Left ventricle myocardium superior (tissue), 1 donor: ENCODE measurements at places on chromosomes 4 and X.

- no peak for DNase-seq
These were observed 62.5 kb downstream of the SPIN3 start for GRCh38 chrX:56932653-56933339.

DNA sequence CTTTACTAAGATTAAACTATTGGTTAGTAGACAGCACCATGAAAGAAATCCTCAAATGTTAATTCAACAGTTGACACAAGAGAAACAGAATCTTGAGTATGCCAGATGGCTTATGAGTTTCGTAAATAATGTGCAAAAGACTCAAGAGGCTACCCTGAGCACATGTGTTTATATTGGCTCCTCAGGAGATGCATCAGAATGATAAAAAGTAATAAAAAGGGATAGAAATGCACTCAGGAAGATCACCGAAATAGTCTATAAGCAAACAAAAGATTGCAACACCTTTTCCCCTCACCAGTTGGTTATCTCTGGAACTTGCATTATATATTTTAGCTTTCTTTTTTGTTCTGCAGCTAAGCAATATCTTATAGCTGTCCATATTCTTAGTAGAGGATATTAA is 84.4 kb downstream of the SCFD2 start:
- no peak for DNase-seq

- DNase-seq = no peak
These were observed 19.3 kb upstream of the SPIN2A start for GRCh38 chrX:57156397-57157049.

DNA sequence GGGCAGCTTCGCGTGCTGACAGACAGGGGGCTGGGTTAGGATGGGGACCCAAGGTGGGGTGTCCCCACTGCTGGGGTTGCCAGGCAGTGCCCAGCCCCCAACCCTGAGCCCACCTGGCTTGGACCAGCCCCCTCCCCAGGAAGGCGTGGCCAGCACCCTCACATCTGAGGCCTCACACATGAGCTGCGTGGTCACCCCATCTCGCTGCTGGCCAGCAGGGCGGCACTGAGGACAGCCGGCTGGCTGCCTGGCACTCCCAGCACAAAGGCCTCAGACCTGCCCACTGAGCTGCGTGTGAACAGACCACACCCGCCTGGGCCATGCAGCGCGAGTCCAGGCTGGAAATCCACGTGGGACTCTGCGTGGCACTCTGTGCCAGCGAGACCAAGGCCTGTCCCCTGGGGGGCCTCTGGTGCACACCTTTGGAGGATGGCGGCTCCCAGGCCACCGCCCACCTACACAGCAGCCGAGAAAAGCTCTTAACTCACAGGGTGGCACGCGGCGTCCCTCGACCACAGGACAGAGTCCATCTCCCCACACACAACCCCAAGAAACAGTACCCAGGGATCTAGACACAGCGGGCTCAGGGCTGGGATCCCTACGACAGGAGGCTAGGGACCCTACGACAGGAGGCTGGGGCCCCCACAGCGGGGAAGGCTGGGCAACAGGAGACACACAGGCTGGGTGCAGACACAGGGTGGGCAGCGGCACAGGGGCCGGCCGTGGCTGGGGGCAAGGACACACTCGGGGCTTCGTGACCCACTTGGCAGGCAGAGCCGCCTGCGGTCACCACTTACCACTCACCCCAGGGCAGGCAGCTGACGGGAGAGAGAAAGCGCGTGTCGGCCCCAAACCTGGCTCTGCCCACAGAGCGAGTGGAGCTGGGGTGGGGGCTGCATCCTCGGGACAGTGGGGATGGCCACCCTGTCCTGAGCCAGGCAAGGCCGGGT is 9.8 kb downstream of the DGKQ start:
- peak; percentile 29 for DNase-seq

GRCh38 chr4:31088600-31089230 is 368.5 kb downstream of the PCDH7 start:
- DNase-seq = no peak

GRCh38 chrX:11135564-11136185 is 24.5 kb downstream of the HCCS start:
- DNase-seq = no peak

GRCh38 chrX:148552775-148553174 is 52.4 kb downstream of the AFF2 start:
- DNase-seq = no peak

- DNase-seq = no peak
These were observed 31.3 kb downstream of the IL13RA2 start for GRCh38 chrX:114985967-114986592.

DNA sequence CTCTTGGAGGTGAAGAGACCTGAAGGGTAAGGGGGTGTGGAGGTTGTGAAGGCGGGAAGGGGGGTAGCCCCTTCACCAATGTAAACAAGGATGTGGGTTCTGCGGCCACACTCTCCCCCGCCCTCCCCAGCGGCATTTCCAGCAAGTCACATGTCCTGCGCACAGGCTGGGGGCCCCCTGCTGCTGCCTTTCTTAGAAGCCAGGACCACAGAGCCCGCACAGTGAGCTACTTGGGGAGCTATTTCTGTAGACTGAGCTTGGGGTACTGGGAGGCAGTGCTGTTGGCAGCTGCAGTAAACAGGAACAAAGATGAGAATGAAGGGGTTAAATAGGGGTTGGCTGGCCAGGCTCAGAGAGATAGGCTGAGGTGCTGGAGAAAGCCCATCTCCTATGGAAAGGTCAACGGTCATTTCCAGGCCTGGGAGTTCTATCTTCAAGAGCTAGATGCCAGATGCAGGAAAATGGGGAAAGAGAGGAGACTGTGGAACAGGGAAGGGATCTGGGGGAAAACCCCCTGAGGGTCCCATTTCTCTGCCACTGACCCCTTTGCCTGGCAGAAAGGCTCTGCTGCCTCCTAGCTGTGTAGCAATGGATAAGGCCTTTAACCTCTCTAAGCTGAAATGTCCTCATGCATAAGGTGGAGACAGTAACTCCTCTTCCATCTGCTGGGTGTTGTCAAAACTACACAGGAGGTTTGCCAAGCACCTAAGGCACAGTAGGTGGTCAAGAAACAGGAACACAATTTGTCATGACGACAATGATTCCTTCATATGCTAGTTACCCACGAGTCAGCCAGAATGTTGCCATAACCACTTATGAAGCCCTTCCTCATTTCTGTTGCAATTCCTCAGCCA is 18.5 kb upstream of the PIM2 start:
- peak; percentile 52 for DNase-seq

DNA sequence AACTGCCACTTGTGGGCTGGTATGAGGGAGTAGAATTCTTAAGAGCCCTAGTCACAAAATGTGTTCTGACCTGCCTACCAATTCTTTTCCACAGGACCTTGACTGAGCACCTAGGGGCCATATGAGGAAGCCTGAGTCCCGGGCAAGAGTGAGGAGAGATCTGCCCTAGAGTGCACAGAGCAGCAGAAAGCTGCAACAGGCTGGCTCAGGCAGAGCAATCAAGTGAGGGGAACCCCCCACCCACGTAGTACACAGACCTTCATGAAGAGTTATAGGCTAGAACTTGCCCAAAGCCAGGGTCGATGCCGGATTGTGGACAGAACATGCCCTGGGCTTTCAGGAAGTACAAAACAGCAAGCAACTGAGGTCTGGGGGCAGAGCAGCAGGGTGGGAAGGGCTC is 117.0 kb downstream of the SPOCK3 start:
- DNase-seq = no peak

- no peak for DNase-seq
These were observed 318.3 kb upstream of the GATB start for GRCh38 chr4:152079079-152079478.

DNA sequence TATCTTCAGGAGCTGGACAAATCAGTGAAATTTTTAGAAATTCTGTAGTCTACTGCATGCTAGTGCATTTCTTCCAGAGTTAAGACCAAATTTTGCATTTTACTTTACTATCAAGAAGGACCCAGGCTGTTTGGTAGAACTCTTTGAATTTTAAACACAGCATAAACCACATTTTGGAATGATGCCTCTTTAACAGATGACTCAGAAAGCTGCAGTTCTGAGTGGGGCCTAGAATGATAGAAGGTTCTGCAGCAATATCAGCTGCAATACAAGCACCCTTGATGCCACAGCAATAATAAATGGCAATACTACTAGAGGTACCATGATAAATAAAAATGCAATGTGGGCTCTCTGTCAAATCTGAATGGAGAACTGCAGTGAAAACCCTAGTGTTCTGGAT is 198.7 kb downstream of the TMA16 start:
- DNase-seq = no peak

DNA sequence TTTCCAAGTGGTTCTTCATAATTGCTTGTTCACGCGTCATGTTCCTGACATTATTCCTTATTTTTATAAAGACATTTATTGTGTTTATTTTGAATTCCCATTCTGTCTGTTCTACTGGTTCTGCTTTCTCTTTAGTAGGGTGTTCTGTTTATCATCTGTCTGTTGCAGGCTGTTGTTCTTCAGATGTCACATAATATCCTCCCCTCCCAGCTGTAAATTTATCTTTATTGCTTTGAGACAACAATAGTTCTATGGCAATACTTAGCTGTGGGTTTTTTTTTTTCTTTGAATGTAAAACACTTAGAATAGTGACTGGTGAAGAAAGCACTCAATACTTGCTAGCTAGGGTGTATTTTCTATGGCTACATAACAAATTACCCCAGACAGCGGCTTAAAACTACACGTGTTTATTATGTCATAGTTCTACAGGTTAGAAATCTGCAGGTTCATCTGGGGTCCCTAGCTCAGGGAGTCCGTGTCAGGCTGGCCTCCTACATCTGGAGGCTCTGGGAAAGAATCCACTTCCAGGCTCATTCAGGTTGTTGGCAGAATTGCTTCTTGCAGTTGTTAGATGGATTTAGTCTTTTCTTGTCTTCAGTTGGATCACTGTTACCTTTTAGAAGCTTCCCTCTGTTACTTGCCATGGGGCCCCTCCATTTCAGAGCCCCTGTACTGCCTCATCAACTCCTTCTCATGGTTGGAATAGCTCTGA is 63.4 kb upstream of the ENPEP start:
- DNase-seq = no peak

- DNase-seq = peak; percentile 15
These were observed 1.1 kb downstream of the AFF2 start for GRCh38 chrX:148501386-148502066.

DNA sequence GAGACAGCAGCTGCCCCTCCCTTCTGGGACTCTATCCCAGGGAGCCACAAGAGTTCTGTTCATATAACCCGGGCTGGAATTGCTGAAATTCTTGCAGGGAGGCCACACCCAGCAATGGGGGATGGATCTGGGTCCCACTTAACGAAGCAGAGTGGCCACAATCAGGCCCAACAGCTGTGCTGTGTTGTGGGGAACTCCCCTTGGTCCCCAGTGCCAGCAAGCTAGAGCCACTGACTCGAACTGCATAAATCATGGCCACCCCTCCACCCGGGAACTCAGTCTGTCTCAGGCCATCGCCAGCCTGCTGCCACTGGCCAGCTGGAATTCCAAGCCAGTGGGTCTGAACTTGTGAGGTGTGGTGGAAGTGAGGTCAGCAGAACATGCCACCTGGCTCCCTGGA is 111.1 kb downstream of the KLF8 start:
- no peak for DNase-seq

DNA sequence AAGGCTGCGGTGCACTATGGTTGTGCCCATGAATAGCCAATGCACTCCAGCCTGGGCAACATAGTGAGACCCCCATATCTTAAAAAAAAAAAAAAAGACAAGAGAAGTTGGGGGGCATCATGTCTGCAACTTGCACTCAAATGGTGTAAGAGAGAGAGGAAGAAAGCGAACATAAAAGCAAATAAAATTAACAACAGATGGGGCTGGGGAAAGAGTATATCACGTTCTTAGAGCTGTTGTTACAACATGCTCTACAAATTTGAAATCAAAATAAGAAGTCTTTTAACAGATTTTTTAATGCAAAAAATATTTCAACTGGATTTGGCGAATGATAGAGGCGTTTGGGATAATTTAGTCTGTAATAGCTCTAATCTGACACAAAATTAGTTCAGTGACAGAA is 144.9 kb downstream of the FNIP2 start:
- no peak for DNase-seq

DNA sequence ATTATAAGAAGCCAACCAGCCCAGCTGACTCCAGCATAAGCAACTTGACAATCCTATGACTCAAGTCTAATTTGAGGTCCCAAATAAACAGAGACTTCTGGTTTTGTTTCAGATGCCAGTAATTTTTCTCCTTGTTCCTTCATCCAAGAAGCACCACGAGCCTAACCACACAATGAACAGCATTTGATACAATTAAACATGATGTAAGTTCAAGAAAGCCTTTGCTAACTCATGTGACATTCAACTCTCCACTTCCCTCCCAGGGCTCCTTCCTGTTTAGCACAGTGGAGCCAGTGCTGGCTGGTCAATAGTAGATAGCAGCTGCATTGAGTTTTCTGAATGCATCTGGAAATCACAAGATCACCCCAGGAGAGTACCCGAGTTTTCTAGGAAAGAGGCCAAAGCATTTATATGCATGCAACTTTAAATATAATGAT is 206.3 kb downstream of the ARHGAP24 start:
- DNase-seq = no peak

GRCh38 chr4:112895811-112896608 is 153.4 kb upstream of the ANK2 start:
- DNase-seq = no peak

DNA sequence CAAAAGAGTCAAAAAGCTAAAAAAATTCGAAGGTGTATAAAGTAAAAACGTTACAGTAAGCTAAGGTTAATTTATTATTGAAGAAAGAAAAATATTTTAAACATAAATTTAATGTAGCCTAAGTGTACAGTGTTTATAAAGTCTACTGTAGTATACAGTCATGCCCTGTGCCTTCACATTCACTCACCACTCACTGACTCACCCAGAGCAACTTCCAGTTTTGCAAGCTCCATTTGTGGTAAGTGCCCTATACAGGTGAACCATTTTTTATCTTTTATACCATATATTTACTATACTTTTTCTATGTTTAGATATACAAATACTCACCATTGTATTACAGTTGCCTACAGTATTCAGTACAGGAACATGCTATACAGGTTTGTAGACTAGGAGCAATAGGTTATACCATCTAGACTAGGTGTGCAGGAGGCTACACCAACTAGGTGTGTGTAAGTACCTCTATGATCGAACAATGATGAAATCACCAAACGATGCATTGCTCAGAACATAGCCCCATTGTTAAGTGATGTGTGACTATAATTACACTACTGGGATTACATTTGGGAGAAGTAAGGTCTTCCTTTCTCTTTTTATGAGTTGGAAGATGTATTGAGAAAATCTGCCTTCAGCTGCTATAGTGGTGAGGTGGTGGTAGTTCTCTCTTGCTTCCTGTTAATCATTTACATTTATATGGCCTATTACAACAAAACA is 27.2 kb downstream of the TMSB4X start:
- no peak for DNase-seq
